ENCODE measurements at places on chromosomes 2 and 18. TPM values are rescaled to one million over a fixed set of nuclear protein-coding genes. Genes with fewer than 3 reads are reported as not detected.

DNA sequence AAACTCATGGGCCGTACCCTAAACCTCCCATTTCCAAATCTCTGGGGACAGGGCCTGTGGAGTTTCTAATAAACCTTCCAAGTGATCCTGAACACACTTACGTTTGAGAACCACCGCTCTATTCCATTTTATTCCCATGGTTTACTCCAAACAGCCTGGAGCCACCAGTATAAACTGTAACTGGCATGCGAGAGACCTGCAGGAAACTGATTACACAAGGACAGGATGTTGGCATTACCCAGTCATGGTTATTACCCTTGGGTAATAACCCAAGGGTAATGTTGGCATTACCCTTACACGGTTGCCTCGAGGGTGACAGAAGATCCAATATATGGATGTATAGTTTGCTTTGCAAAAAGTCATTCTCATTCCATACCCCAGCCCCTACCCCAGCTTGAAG is 37.0 kb upstream of the YPEL5 start:
- DNase-seq = no peak

DNA sequence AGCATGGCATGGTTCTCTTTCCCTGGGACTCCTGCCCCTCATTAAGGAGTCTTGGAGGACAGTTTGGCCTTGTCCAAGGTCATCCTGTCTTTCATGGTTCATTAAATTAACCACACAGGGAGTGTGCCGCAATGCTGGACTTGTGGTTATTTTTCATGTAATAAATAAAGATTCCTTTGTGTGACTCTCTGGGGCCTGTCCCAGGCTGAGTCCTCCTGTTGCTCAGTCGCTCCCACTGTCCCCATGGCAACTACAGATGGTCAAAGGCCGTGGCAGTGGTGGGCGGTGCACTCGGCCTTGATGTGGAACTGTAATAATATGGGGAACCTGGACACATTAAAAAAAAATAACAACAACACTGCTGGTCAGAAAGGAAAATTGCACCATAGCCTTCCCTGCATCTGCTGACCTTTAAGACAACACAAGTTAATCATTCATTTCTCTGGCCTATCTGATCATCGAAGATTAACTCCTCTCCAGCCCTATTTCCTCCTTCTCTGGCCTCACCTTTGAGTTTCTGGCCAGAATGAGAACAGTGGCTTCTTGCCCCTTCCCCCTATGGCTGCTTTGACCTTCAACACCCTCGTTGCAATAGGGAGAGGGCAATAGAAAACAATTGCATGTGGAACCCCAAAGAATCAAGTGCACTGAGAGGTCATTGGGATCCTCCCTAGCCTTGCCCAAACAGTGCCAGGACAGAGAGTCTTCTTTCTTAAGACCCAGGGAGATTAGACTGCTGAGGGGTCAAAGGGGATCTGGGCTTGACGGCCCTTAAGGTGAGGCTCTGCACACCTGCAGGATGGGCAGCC is 44.7 kb downstream of the PSD4 start:
- no peak for DNase-seq

The PUM2 gene
- total RNA-seq = 90.0 TPM

- DNase-seq = no peak
Measured at GRCh38 chr2:8839189-8839965, 2.0 kb upstream of the KIDINS220 start.

DNA sequence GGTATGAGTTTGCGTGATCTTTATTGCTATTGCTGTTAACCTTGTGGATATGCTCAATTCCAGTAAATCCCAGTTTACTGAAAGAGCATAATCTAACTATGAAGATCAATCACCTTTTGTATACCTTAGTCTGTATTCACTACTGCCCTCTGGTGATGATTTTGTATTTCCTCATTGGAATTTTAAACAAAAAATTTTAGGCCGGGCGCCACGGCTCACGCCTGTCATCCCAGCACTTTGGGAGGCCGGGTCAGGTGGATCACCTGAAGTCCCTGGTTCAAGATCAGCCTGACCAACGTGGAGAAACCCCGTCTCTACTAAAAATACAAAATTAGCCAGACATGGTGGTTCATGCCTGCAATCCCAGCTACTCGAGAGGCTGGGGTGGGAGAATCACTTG is 5.1 kb downstream of the COMMD1 start:
- DNase-seq = no peak

The DSC3 gene
- 2.1 TPM for total RNA-seq

- DNase-seq = no peak
Measured at GRCh38 chr18:71743634-71744033, 800.5 kb downstream of the CBLN2 start.

DNA sequence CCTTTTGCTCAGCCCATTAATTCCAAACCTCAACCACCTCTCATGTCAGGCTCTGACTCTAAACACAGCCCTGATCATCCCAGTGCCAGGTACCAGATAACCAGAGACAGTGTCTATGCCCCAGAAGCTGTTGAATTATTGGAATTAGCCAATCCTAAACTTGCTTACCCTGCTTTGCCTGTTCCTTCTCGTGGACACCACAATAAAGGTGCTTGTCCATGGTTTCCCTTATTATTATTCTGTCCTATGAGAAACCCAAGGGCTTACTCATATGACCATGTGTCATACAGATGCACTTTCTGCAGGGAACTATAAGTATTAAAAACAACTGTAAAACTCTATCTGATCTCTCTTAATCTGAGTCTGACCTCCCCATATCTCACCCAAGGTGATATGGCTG is 2193.8 kb upstream of the PIK3C3 start:
- no peak for DNase-seq

- DNase-seq = no peak
Measured at GRCh38 chr2:61249521-61250071, 87.6 kb downstream of the C2orf74 start.

The CPLX4 gene
- total RNA-seq = not detected

The MZT2B gene
- total RNA-seq = 220 TPM

Measured in WTC11 (cell line).